Activated CD4-positive, alpha-beta T cell treated with anti-CD3 and anti-CD28 coated beads for 36 hours (primary cell): ENCODE measurements at places on chromosomes 3 and 15. TPM values are rescaled to one million over a fixed set of nuclear protein-coding genes. Genes with fewer than 3 reads are reported as not detected.

- no peak overlapping the region for H3K4me3 ChIP-seq
- peaks cover 8% of the 10 kb centered on the region for H3K4me1 ChIP-seq
- DNase-seq = no peak
- H3K27ac ChIP-seq = no peak overlapping the region
Measured at GRCh38 chr3:141656771-141657170, 81.3 kb upstream of the RNF7 start.

DNA sequence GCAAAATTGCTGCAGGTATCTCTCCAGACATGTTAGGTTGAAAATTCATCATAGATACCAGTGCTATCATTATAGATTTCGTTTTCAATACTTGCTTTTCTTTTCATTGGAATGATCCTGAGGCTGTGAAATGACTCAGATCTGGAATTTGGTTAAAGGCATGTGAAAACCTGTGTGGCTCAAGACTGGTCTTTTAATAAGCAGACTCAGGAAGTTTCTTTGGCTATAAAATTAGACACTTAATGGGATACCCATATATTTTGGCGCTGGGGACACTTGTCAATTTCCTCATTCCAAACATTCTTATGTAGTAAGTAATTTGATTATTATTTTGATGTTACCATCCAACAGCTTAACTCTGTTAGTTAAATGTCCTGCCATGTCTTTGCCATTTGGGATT, 1041.1 kb upstream of the GBE1 start:
- no peak for DNase-seq
- H3K27me3 ChIP-seq = no peaks in the 10 kb centered on the region
- H3K4me1 ChIP-seq = no peaks in the 10 kb centered on the region

- DNase-seq = no peak
- H3K36me3 ChIP-seq = no peaks in the 10 kb centered on the region
- H3K4me1 ChIP-seq = no peaks in the 10 kb centered on the region
- H3K27me3 ChIP-seq = no peaks in the 10 kb centered on the region
- no peak overlapping the region for H3K27ac ChIP-seq
- no peak overlapping the region for H3K4me3 ChIP-seq
Measured at GRCh38 chr3:194280777-194281176, 70.4 kb downstream of the CPN2 start.

DNA sequence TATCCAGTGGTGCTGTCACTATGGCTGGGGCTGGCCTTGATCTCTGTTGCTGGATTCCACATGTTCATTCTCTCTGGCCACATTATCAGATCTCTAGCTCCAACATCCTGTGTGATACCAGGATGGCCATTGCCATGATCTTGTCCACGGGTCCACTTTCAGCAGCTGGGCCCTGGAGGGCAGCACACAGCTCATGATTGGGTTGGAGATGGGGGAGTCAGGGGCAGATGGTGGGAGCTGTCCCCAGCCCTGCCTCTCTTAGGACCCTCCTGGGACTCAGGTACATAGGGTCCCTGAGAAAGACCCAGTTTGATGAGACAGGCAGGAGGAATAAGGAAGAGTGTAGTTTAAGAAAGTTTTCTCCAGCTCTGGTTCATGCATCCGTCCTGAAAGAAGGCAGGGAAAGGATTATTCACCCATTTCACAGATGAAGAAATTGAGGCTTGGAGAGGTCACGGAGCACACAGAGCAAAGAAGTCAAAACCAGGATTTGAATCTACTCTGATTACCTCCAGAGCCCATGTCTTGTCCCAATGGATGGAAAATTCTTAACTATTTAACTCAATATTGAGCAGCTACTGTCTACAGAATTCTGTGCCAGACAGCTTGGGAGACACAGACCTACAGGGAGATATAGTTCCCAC, 100.5 kb downstream of the LINGO1 start:
- DNase-seq = no peak
- no peak overlapping the region for H3K4me3 ChIP-seq
- H3K27me3 ChIP-seq = peaks cover 5% of the 10 kb centered on the region
- no peak overlapping the region for H3K27ac ChIP-seq

- H3K27ac ChIP-seq = peak overlapping the region; percentile 93
- no peaks in the 10 kb centered on the region for H3K27me3 ChIP-seq
- peak overlapping the region; percentile 84 for H3K4me3 ChIP-seq
- no peak for DNase-seq
Measured at GRCh38 chr3:112335434-112335781, 2.5 kb downstream of the CD200 start.

- H3K4me1 ChIP-seq = no peaks in the 10 kb centered on the region
- no peak overlapping the region for H3K27ac ChIP-seq
- H3K36me3 ChIP-seq = no peaks in the 10 kb centered on the region
Measured at GRCh38 chr3:34948517-34948916, 690.8 kb upstream of the ARPP21 start.

DNA sequence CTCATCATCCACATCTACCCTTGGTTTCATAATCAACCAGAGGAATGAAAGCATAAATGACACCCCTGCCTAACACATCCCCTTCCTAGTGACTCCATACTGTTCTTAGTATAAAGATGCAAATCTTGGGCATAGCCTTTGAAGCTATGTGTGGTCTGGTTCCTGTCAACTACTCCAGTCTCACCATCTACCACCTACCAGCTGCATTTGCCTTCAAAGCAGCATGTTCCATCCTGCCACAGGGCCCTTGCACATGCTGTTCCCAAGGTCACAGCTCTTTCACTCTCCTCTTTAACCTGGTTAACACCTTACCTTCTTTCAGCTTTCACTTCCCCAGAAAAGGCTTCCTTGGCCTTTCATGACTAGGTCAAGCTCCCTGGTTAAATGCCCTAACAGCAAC, 62.3 kb upstream of the ARHGEF3 start:
- peaks cover 86% of the 10 kb centered on the region for H3K4me1 ChIP-seq
- peaks cover 7% of the 10 kb centered on the region for H3K36me3 ChIP-seq
- no peaks in the 10 kb centered on the region for H3K27me3 ChIP-seq
- H3K27ac ChIP-seq = peak overlapping the region; percentile 70
- DNase-seq = peak; percentile 76

DNA sequence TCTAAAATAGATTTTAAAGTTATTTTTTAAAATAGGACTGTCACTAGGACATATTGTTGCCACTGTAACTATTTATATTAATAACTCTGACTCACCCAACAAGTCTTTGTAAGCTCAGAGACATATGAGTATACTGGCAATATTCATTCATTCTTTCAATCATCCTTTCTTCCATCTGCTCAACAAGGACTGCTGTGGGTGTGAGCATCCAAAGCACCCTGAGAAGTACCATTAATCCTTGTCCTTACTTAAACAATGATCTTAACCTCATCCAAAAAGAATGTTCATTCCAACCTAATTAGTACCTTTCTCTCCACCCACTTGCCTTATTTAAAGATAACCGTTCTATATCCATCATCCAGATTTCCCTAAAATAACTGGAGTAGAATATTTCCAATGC, 94.2 kb upstream of the PPP2R3A start:
- no peak overlapping the region for H3K27ac ChIP-seq
- H3K4me3 ChIP-seq = no peak overlapping the region
- H3K27me3 ChIP-seq = peaks cover 4% of the 10 kb centered on the region

- H3K36me3 ChIP-seq = peaks cover 3% of the 10 kb centered on the region
- H3K27ac ChIP-seq = no peak overlapping the region
- peaks cover 8% of the 10 kb centered on the region for H3K4me1 ChIP-seq
- DNase-seq = peak; percentile 43
- H3K4me3 ChIP-seq = peak overlapping the region; percentile 32
Measured at GRCh38 chr15:28106294-28107110, 7.4 kb upstream of the OCA2 start.

DNA sequence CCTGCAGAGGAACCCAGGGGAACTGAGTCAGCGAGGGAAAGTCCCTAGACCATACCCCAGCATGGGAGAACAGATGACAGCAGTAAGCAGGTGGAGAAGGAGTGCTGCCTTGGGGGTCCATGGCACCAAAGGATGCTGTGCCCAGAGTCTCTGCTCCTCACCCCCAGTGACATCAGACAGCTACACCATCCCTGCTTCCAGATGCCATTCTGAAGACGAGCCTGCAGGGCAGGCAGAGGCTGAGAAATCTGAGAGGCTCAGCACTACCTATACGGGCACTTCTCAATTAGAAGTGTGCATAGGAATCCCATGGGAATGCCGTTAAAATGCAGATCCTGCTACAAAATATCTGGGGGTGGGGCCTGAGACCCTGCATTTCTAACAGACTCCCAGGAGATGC, 211.3 kb upstream of the NSMCE3 start:
- no peaks in the 10 kb centered on the region for H3K36me3 ChIP-seq
- H3K27ac ChIP-seq = no peak overlapping the region
- H3K4me1 ChIP-seq = no peaks in the 10 kb centered on the region
- peaks cover 2% of the 10 kb centered on the region for H3K27me3 ChIP-seq

Gene CPLX3
- total RNA-seq = not detected

Gene MAP4
- 119 TPM for total RNA-seq

Gene OR5K2
- total RNA-seq = not detected
